Renal cortex interstitium (tissue), 15 donors: ENCODE measurements at places on chromosomes 2 and 18. TPM values are rescaled to one million over a fixed set of nuclear protein-coding genes. Genes with fewer than 3 reads are reported as not detected.

The COL4A3 gene
- 47.1 TPM for polyA plus RNA-seq

GRCh38 chr2:156589381-156590079 is 153.4 kb downstream of the GPD2 start:
- peak; percentile 21 for DNase-seq

The IWS1 gene
- polyA plus RNA-seq: 72.0 TPM

- DNase-seq: peak; percentile 13
Observed at GRCh38 chr2:200618590-200619021, 32.8 kb downstream of the AOX1 start.

DNA sequence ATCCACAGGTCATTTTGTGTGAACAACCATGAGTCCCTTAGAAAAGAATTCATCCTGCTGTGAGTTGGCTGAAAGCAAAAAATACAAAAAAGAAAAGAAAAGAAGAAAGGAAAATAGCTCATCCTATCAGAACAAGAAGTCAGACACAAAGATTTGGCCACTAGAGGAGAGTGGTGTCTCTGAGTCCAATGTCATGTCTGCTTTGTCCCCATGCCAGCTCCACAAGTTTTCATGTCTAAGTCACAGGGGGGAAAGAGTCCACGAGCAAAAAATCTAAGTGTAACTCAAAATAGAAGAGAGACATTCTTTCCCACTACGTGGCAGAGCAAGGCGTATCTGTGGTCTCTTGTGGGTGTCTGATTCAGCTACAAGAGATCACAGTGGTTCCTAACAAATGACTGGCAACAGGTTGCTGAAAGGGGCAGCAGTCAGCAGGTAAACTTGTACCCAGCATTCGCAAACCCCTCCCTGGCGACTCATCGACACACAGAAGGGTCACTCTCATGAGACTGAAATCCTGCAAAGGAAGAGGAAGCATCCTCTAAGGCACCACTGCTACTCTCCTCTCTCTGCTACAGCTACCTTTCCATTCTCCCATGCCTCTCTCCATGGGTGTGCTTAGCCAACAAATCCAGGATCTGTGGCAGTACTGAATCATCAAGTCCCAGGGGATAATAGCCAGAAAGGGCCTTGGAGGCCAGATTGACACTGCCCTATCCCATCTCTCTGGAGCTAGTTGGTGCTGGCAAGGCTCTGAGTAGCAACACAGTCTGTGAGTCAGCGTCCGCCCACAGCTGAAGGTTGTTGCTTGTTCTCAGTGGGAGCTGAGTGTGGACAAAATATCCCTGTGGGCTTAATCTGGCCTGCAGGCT is 123.0 kb upstream of the SLC39A10 start:
- DNase-seq: no peak

GRCh38 chr2:29376541-29376940 is 261.3 kb downstream of the CLIP4 start:
- DNase-seq: no peak

DNA sequence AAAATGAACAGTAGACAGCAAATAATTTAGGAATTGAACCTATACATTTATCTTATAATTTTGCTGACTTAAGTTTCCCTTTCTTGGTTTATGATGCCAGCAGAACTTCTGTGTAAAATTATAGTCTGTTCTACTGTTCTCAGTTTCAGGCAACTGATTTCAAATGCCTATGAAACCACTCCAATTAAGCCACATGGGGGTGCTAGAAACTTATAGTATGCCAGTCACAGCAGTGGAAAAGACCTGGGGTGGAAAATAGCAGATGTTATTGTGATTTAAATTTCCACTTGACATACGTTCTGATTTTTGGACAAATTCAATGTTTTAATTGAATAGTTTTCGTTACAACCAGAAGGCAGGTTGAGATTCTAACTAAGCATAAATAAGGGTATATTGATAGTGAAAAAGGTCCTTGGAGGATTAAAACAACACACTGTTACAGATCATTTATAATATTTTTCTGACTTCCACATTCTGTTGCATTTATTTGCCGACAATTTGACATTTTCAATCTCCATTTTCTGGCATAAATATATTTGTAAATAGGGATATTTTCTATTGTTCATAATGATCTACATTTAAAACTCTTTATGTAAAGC is 61.4 kb downstream of the CPS1 start:
- peak; percentile 29 for DNase-seq
